Activated naive CD8-positive, alpha-beta T cell treated with anti-CD3 and anti-CD28 coated beads, Interleukin-2, amount 50 U/mL, for 24 hours (primary cell): ENCODE measurements at places on chromosomes 3 and 15.

DNA sequence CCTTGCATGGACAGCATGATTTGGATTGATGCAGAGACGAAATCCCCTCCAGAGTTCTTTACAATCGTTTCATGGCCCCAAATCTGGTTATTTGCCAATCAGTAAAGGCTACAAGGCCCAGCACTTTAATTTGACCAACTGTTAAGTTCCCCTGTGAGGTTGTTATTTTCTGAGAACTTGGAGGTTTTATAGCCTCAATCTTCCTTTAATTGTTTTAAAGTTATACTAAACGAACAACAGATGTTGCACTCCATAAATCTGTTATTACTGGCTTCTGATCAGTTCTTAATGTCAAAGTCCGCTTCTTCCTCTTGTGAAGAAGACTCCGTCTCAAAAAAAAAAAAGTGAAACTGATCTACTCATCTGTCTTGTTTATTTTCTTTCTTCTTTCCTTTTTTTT, 30.8 kb downstream of the LARP6 start:
- DNase-seq = no peak

DNA sequence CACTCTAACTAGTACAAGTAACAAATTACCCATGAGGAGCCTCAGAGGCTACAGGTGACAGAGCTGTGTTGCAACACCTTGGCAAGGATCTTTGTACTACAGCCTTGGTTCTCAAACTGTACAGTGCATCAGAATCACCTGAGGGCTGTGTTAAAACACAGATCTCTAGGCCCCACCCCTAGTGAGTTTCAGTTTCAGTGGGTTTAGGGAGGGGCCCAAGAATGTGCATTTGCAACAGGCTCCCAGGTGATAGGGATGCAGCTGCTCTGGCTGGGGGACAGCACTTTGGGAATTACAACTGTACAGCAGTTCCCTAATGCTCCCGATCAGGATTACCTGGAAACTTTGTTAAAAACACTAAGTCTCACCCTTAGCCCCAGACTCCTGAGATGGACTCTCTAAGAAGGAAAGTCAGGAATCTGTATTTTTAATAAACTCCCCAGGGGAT, 66.1 kb upstream of the NR2F2 start:
- DNase-seq = no peak

DNA sequence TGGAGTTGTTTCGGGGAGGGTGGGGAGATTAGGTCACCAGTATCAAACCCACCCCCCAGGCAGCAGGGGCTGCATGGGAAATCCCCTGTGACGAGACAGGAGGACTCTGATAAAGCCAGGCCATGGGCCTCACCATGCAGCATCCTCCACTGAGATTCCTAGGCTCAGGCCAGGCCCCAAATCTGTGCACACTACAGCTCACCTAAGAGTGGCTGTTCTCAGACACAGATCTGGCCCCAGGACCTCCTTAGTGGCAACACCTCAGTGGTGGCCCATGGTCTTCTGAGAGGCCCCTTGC, 29.0 kb downstream of the PXYLP1 start:
- DNase-seq = no peak

GRCh38 chr15:66515901-66516322, 10.8 kb downstream of the ZWILCH start:
- no peak for DNase-seq

GRCh38 chr15:52052066-52052935, 33.3 kb downstream of the MAPK6 start:
- no peak for DNase-seq
